Esophagus squamous epithelium (tissue), 5 donors: ENCODE measurements at places on chromosomes 5 and 9.

GRCh38 chr5:135697251-135697958, 118.6 kb upstream of the CXCL14 start:
- no peak for DNase-seq

DNA sequence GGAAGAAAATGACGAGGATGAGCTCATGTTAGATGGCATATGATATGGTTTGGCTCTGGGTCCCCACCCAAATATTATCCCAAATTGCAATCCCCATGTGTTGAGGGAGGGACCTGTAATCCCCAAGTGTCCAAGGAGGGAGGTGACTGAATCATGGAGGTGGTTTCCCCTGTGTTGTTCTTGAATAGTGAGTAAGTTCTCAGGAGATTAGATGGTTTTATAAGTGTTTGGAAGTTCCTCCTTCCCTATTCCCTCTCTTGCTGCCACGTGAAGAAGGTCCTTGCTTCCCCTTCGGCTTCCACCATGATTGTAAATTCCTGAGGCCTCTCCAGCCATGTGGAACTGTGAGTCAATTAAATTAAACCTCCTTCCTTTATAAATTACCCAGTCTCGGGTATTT, 10.1 kb downstream of the EDIL3 start:
- DNase-seq, result no peak

- DNase-seq, result no peak
Observed at GRCh38 chr5:139636207-139636792, 11.8 kb upstream of the CXXC5 start.

- DNase-seq, result no peak
Observed at GRCh38 chr5:321726-322251, 275 bp downstream of the AHRR start.

DNA sequence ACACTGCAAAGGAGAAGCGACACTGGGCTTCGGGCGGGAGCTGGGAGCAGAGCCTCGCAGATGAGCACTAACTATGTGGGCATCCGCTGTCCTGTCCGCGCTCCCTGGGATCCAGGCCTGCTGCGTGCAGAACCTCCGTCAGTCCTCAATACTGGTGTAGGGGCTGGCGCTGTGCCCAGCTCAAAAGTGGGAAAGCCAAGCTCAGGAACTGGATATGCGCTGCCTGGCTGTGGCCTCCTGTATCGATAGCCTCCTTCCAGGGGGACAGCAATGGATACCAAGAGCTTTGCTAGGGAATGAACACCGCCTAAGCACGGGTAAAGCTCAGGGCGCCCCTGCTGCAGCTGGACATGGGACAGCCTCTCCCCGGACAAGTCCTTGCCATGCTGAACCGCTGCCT, 270.4 kb downstream of the NSG2 start:
- no peak for DNase-seq

DNA sequence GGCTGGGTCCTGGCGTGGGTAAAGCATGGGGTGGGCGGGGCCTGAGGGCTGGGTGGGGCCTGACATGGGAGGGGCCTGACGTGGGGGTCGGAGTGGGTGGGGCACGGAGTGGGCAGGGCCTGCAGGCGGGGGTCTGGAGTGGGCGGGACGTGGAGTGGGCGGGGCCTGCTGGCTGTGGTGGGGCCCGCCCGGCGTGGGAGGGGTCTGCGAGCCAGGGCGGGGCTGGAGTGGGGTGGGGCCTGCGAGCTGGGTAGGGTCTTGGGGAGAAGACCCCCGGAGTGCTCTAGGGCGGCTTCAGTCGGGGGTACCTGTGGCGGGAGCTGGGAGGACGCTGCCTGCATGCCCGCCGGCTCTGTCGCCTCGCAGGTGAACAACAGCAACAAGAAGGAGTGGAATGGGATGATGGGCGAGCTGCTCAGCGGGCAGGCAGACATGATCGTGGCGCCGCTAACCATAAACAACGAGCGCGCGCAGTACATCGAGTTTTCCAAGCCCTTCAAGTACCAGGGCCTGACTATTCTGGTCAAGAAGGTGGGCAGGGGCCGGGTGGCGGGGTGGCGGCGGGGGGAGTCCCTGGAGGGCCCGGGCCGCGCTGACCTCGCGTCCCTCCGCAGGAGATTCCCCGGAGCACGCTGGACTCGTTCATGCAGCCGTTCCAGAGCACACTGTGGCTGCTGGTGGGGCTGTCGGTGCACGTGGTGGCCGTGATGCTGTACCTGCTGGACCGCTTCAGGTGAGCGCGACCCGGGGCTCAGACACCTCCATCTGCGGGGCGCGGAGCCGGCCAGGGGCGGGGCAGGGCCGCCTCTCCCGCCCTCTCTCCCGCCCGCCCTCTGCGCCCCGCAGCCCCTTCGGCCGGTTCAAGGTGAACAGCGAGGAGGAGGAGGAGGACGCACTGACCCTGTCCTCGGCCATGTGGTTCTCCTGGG, 8.0 kb downstream of the LRRC26 start:
- DNase-seq, result no peak

- no peak for DNase-seq
Observed at GRCh38 chr9:71741926-71742648, 26.2 kb downstream of the CEMIP2 start.

- no peak for DNase-seq
Observed at GRCh38 chr5:136016945-136017530, 11.8 kb upstream of the TGFBI start.

GRCh38 chr9:4105183-4105582, 194.7 kb downstream of the GLIS3 start:
- DNase-seq, result no peak

GRCh38 chr5:52799358-52799982, 11.8 kb downstream of the ITGA1 start:
- no peak for DNase-seq

DNA sequence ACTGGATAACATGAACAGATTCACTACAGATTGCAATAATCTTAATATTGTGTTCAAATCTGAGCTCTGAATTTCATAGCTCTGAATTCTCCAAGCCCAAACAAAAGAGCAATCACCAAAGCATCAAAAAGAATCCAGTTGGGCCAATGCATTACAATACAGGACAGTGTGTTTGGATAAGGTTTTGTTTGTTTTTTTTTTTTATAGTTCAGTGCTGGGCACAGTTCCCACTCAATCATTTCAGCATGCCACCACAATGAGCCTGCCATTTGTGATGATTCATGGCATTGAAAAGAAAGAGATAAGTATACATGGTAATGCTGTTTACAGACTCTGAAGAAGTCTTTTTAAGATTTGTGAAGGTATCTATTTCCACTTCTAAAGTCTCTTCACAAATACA, 1.7 kb upstream of the HTR1A start:
- DNase-seq, result no peak

DNA sequence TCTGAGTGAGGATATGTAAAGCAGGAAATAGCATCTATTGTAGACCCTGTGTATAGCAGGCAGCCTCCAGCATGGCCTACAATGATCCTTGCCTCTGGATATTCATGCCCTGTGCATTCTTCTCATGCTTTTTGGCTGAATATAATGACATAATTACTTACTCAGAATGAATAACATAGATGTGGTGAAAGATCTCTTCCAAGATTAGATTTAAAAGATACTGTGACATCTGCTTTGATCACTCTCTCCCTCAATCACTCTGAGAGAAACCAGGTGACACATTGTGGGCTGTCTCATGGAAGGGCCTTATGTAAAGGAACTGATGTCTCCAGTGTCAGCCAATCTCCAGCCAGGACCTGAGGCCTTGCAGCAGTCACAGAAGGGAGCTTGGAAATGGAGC, 376.7 kb downstream of the DNAH5 start:
- DNase-seq, result no peak

DNA sequence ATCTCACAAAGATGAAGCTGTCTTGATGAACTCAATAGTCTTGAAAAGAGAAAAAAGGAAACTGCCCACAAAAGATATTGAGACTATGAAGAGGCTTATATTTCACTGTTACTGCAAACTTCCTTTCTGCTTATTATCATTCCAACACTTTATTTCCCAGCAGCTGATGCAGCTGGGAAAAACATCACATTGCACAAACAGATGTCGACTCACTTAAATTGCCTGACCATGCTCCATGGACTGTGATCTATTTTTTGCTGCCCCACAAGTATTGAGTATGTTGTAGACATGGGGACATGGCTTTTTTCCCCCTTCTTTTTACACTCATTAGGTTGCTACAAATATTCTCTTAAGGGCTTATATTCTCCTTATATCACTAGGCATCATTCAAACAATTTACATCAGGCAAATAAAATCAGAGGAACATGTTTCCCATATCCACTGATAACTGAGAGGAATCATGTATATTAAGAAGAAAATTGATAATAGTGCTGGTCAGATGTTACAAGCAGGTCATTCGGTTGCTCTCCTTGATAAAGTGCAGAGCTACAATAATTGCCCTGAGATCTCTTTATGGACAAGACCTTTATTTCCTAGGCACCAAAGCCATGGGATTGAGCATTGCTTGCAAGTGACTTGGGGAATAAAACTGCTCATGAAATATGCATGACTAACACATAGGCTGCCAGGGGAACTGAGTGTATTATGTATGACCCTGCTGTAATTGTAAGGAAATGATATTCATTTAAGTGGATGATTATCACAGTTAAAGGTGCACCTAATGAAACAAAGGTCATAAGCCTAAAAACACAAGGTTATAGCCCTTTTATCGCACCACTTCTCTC, 509.9 kb downstream of the ZNF608 start:
- no peak for DNase-seq

GRCh38 chr5:175107865-175108264, 336.1 kb downstream of the DRD1 start:
- DNase-seq, result no peak
